Stimulated activated naive B cell treated with anti-CD40 and anti-IgM and Interleukin-4, amounts not matched to agents 10 μg/mL and 1 μg/mL and 100 μg/mL, for 72 hours (primary cell): ENCODE measurements at places on chromosomes 1 and 21.

GRCh38 chr1:203158960-203159665 lies 16.5 kb downstream of the MYBPH start:
- no peak for DNase-seq

- no peak for DNase-seq
Measured at GRCh38 chr1:204937901-204938300, 67.2 kb downstream of the NFASC start.

DNA sequence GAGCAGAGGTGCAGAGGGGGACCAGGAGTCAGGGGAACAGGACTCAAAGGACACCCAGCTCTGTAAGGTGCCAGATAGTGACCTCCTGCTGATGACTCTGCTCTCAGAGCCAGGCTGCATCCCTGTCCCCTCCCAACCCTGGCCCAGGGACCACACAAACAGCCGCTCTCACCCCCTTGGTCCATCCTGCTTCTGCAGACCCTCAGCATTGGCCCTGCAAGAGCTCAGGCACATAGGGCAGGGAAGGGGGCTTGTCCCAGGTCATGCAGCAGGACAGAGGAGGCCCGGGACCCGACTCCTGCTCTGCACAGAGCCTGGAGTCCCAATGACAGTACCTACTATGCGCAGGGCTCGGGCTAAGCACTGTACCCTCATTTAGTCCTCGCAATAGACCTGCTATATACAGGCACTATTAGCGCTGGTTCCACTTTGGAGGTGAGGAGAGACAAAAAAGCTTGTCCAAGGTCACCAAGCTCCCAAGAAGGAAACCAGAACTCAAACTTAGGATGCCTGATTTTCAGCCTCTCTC lies 15.7 kb downstream of the EPHA2 start:
- DNase-seq = no peak

DNA sequence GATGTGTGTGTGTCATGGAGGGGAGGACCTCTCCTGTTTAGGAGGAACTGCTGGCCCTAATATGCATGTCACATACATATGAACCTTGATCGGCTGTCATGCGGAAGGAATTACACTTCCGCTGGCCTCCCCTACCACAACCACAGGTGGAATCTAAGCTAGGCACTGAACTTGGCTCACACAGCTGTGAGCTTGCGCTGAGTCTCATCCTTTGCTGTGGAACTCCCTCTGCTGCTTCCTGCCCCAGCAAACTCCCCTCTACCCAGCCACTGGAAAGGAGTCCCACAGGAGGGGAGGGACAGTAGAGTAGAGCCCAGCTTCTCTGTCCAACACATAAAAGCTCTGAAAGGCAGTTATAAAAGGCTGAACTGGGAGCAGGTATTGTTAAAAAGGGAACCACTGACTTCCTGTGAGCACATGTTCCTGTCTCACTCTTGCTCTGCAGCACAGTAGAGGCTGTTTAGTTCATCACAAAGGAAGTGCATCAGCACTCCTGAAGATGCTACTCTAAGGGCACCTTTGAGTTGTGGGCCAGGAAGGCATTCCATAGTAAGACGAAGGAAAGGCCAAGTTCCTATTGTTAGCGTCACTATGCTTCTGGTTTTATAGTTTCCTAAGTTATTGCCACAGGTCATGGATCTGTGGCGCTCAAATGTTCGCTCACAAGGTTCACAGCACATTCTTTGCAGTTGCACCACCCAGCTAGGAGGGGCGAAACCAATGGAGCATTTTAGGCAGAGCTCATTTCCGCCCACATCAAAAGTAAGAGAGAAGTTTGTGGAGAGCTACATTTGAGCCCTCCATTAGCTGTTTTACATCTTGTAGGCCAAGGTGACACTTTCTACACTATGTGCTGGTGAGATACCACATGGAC lies 17.7 kb upstream of the PTPRC start:
- DNase-seq = peak; percentile 76
